Stimulated activated CD8-positive, alpha-beta memory T cell treated with anti-CD3 and anti-CD28 coated beads, Interleukin-7, amount 100 ng/mL, for 24 hours (primary cell): ENCODE measurements at places on chromosomes 4 and X.

GRCh38 chr4:62619971-62620370, 1419.8 kb downstream of the ADGRL3 start:
- no peak for DNase-seq

DNA sequence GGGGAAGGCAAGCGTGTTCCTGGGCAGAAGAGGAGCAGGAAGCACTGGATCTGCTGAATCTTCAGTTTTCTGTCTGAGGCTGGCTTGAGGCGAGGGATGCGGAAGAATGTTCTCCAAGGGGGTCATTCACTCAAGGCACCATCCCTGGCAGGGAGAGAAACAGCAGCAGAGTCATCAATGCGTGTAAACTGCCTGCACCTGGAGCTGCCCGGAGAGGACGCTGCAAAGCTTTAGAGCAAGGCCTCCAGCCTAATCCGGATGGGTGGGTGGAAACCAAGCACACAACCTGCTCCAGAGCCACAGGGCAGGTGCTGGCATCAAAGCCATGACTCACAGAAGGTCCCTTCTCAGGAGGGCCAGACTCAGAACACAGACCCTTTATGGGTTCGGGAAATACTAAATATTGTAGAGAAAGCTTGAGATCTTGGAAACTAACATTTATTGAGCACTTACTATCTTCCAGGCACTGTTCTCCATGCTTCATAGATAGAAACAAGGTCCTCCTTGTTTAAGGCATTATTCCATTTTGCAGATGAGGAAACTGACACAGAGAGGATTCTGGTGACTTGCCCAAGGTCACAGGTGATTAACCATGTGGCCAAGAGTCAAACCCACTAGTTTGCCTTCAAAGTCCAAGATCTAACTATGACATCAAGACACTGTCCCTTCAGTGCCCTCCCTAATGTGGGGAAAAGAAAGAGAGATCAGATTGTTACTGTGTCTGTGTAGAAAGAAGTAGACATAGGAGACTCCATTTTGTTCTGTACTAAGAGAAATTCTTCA, 7.7 kb downstream of the PROM1 start:
- DNase-seq, result no peak

DNA sequence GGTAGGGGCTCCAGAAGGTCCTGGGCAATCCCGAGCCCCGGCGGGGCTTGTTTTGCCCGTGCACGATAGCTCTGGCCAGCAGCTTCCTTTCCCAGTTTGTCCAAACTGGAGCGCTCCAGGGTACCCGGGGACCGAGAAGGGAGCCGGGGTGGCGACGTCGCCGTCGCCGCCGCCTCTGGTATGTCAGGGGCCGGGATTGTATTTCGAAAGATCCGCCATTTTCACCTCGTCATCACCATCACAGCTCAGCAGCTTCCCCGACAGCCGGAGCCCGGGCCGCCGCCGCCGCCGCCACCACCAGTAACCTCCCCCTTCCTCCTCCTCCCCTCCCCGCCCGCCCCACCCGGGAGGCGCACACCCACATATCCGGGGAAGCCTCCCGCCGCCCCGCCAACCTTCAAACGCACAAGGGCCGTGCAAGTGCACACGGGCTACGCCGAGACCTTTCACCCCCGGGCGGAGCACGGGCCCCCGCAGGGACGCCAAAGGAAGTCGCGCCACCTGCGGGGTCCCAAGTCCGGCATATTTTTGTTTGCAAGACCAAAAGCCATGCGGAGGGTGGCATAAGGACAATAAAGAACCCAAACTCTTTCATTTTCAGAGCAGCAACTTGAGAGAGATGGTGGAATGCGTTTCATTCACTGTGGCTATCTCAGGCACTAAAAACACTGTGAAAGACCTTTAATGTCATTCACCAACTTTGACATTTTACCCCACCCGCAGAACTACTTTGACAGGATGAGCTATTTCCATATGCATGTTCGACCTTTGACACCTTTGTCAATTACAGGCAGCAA, at the start of gene LIN54:
Gene LIN54, minus strand, starts transcription at position 302 of the 797 bp plus-strand sequence. CDS start 25,979 bp downstream, outside the sequence.
- DNase-seq, result peak; percentile 58

DNA sequence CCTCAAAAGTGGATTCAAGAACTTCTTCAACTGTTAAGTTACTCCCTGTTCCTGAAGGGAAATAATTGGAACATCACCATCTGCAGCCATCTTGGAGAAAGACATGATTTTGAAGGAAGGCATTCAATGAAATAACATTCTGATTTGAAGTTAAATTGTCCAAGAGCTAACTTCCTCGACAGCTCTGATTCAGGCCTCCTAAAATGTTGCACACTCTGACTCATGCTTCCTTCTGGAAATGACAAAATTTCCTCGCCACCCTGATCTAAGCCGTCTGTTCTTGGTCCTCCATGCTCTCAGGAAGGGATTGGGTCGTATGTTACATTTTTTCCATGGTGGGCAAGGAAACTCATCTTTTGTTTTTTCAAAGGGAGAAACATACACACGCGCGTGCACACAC, 496.9 kb upstream of the DIPK2B start:
- DNase-seq, result no peak

DNA sequence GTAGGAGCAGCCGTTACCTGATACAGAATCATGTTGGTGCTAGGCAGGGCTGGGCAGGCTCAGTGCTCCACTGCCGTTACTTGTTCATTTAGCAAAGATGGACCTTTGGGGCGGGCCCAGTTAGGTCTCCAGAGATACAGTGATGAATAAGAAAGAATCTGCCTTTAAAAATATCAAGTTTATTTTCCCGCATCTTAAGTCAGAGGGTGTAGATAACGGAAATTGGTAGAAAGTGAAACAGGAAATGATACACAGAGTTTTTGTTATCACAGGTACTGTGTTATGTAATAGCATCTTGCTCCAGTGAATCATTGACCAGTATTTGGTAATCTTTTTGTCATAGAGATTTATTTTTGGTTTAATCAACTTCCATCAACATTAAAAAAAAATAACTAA, 5.5 kb downstream of the TMEM131L start:
- no peak for DNase-seq

DNA sequence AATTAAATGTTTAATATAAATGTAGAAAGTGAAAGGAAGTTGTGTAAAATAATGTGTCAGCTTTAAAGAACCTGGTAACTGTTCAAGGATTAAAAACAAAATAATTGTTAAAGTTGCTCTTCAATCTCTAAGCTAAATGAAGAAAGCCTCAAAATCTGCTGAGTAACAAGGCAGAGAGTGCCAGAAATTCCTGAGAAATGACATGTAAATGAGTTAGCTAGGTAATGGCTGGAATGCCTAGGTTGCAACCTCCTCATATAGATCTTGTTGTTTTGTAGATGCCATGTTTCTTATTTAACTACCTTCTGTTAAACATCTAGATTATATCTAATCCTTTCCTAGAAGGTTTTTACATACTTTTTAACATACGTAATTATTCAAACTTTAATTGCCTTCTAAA, 763.6 kb upstream of the AGA start:
- no peak for DNase-seq

DNA sequence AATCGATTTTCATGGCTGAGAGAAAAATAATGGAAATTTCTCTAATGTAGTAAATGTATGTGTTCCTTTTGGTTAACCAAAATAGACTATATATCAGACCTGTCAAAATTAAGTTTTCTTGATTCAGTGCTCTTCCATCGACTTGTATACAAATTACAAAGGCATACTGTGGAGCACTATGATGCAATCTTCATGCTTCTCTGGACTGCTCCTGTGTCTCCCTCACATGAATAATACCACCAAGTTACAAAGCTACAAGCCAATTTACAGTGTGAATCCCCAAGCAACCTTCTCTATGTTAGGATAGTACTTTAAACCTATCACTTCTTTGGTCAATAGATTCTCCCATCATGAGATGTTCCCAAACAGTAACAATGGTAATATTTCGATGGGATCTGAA, 577.9 kb downstream of the PPARGC1A start:
- DNase-seq, result no peak

GRCh38 chr4:140695483-140695882, 60.7 kb downstream of the TBC1D9 start:
- DNase-seq, result no peak

- no peak for DNase-seq
Observed at GRCh38 chr4:85555206-85555605, 80.3 kb downstream of the ARHGAP24 start.

DNA sequence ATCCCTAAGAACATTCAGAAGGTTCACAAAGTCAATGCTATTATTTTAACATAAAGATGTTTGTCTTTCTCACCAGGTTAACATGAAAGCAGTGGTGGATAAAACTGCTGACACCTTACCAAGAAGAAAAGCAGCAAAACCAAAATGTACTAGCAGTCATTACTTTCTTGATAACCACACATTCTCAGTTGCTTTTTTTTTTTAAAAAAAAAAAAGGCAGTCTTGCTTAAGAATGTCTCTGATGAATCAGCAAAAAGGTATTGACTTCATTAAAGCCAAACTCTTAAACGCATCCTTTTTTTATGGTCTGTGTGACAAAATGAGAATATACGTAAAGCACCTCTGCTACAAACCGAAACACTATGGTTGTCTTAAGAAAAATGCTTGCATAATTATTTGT, 31.9 kb downstream of the CDKL2 start:
- DNase-seq, result no peak

DNA sequence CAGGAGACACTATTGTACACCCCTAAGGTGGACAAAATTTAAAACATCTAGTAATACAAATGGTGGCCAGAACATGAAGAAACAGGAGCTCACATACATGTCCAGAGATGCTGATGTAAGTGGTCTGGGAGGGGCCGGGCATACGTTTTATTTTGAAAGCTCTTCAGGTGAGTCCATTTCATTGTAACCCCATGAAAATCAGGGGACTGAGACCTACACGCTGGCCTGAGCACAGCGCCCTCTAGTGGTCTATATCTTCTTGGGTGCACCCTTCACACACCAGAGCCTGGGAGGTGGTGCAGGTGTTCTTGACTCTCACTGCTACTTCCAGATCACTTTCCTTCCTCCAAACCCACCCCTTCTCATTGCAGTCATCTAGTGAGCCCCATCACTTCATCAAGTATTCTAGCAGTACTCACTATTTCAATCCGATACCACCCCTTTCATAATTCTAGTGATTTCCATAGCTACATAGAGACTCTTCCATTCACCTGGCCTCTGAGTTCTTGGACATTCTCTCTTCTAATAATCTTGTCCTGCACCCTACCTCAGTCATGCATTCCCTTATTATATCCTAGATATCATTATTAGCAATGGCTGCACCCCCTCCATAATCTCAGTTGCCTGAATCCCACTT, 4.3 kb upstream of the TLR6 start:
- DNase-seq, result peak; percentile 7

DNA sequence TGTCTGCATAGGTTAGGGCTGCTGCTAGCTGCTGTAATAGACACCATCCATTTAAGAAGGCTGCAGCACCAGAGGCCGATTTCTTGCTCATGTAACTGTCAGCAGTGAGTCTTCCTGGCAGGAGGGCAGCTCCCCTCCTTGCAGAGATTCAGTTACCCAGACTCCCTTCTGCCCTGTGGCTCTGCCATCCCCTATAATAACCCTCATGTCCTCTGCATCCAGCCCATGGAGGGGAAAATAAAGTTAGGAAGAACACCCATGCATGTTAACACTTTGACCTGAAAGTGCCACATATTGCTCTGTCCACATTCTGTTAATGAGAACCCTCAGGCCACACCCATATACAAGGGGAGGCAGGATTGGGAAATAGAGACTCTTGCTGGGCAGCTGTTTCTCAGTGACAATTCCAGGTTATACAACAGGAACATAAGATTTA, 5.4 kb downstream of the STBD1 start:
- no peak for DNase-seq

- peak; percentile 57 for DNase-seq
Observed at GRCh38 chr4:145299380-145300076, 119.1 kb upstream of the OTUD4 start.

DNA sequence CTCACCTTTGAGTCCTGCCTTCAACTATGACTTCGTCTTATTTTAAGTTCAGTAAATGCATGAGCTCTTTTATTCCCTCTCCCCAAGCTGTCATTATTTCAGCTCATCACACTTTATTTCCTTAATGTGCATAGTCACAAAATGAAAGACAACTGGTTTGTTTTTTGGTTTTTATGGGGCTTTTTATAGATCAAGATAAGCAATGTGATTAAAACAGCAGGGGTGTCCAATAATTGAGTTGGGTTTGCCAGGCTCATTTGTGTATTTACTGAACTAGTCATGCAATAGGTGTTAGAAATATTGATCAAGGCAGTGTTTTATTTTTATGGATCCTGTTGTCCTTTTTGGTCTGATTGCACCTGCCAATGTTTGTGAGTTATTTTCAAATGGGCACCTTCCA, 102.2 kb downstream of the FRMPD4 start:
- DNase-seq, result no peak

DNA sequence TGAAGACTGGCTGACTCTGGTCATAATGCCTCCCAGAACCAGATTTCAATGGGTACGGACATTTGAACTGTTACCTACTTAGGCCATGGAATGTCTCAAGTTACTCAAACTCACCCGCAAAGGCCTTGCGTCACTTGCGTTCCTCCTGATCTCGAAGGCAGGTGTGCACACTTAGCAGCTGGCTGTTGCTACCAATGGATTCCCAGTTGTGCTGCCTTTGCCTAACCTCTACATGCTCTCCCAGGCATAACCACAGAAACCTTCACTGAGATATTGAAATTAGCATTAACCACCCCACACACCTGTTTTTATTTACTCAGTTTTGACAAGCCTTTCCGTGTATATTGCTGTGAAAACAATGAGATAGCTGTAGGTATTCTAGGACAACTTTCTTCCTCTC, 2.8 kb downstream of the ERVMER34-1 start:
- DNase-seq, result no peak

DNA sequence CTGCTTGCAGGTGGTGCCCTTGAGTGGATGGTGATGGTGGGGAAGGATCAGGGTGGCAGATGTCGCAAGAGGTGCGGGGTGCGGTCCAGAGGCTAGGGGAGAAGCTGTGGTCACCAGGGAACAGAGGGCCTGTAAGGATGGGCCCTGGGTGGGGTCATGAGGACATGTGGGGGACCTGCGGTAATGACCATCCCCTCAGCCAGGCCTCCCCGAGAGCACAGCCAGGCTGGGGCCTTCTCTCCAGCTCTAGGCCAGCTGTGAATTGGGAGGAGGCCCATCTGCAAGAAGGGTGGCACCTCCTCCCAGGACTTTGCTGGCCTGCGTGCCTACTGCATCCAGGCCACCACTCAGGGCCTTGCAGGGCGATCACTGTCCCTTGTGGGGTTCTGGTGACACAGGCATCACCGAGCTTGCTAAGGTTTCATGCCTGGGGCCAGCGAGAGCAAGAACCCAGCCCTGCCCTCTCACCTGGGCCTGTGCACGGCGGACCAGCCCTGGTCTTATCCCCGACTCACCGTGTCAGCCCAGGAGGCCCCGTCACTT, 34.1 kb upstream of the MXD4 start:
- no peak for DNase-seq

- no peak for DNase-seq
Observed at GRCh38 chrX:95629737-95630136, 1054.9 kb upstream of the DIAPH2 start.

DNA sequence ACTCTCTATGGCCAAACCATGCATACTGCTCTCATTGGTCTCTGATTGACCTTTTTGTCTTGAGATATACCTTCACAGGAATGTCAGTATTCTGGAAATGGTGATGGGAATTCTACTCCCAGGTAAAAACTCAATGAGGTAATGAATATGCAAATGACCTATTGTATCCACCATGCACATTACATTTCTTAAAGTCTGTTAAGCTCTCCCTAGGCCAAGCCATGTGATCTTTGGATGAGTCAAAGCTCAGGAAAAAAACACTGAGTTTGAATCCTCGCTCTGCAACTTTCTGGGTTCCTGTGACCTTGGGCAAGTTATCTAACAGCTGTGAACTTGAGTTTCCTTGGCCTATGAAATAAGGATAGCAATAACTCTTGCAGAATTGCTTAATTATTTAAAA, 175.4 kb downstream of the PPP1R2C start:
- DNase-seq, result no peak

- no peak for DNase-seq
Observed at GRCh38 chr4:42357325-42357724, 40.0 kb upstream of the SHISA3 start.
